Fibroblast of lung (primary cell): ENCODE measurements at places on chromosomes 5 and 9. TPM values are rescaled to one million over a fixed set of nuclear protein-coding genes. Genes with fewer than 3 reads are reported as not detected.

THOC3 gene
- 14.4 and 29.6 TPM in 2 replicates for total RNA-seq

LIX1 gene
- not detected in 2 replicates for total RNA-seq

ARL14EPL gene
- not detected in 2 replicates for total RNA-seq

PCDHGA10 gene
- 7.4 and 10.2 TPM in 2 replicates for total RNA-seq

NUDT12 gene
- 9.8 and 15.4 TPM in 2 replicates for total RNA-seq

PCDHB8 gene
- total RNA-seq, result 0.26 and 1.3 TPM in 2 replicates

SPINK13 gene
- not detected in 2 replicates for total RNA-seq

EDIL3 gene
- 9.2 and 12.1 TPM in 2 replicates for total RNA-seq

SH3PXD2B gene
- total RNA-seq, result 21.1 and 23.9 TPM in 2 replicates

LURAP1L gene
- total RNA-seq, result 87.6 and 94.1 TPM in 2 replicates

PCDHA8 gene
- total RNA-seq, result under 0.01 and 0.33 TPM in 2 replicates
